T47D (cell line): ENCODE measurements at places on chromosomes 7 and 10.
A peak's percentile ranks its signal among the peaks of the same experiment; 100 is the strongest.

DNA sequence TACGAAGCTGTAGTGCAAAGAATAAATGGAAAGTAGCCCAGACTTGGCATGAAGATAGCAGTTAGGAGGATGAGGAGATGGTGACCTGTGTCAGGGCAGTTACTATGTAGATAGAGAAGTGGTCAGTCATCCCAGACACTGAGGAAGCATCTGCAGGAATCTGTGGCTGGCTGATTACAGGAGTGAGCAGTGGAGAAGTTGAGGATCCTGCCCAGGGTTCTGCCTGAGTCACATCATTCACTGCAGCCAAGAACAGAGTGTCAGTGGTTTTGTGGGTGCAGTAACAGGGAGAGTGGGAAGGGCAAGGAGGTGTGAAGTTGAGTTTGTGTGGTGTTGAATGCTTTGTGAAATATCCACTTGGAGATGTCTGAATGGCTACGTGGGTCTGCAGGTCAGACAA lies 676.4 kb upstream of the NRP1 start:
- no peak for DNase-seq

DNA sequence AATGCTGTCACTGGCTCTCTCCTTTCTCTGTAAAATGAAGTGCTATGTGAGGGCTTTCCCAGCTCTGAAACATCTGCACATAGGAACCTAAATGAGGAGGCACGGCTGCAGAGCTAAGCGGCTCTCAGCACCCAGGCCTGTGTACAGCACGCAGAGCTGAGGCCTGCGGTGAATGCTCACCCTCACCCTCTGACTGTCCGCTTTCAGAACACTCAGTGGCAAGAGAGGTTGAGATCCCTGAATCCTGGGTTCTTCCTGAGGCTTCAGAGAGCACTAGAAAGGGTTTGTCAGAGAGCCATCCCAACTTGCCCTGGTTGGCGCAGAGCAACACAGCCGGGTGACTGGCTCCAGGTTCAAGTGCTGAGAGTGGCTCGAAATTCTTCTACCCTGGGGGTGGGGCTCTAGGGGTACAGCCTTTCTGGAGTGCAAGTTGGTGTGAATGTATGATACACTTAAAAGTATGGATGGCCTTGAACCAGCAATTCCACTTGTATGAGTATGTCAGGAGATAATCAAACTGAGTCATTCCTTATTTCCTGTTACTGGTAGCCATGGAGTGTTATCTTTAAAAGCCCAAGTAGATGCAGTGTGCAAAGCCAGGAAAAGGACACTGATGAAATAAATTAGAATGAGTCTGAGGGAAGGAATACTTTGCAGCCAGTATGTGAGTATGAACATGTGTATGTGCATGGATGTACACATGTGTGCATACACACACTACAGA lies 1.7 kb upstream of the CCDC201 start:
- DNase-seq = no peak

- no peak for DNase-seq
These were observed 17.5 kb downstream of the AMZ1 start for GRCh38 chr7:2705371-2706096.

DNA sequence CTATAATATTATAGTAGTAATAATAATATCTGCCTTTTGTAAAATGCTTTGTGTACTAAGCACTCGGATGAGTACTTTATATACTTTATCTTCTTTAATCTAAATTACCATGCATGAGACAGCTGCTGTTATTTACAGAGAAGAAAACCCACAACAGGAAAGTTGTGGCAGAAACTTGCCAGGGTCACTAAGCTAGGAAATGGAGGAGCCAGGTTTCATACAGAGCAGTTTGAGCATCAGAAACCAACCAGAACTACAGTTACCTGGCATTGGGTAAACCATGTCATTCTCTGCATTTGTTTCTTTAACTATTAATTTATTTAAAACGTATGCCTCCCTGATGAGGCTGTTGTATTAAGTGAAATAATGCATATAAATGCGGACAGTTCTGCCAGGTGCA lies 129.9 kb downstream of the CSTF2T start:
- no peak for DNase-seq

DNA sequence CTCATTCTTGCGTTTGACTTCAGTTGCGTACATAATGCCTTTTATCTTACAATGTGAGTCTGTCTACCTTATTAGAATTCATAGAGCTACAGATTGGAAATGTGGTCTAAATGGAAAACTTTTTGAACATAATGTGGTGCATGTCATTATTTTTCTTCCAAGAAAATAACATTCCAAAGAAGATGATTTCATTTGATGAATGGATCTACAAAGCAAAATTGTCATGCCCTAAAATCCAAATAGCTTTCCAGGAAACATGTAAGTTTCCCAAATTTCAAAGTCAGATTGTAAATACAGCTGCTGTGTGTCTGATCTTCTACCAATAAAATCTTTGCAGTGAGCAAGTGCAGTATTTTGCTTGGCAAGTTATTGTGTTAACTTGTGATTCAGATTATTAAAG lies 101.8 kb upstream of the FZD8 start:
- DNase-seq = no peak

DNA sequence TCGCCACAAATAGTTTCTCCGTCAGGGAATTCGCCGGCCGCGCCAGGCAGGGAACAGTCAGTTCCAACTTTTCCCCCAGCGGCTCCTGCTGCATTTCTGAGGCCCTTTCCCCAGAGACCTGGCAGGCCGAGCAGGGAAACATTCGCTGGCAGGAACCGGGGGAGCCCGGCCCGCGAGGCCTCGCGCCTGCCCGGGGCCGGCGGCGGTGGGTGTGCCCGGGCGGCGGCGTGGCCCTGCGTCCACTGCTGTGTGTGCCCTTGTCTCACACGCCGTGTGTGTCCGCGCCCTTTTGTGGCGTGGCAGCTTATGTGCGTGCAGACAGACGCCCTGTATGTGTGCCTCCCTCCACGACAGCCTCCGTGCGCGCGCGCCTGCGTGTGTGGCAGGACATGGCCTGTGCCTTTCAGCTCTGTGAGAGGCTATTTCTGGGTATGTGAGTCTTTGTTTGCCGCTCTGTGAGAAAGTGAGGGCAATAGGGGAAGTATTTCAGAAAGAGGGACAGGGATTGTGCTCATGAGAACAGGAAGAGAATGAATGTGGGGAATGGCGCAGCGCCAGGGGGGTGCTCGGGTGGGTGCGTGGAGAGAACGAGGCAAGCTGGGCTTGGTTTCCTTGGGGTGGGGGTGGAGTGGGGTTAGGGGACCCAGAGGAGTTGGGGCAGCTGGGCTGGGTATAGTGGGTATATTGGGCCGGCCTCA lies 689 bp upstream of the SMARCD3 start:
- DNase-seq = peak; percentile 45

DNA sequence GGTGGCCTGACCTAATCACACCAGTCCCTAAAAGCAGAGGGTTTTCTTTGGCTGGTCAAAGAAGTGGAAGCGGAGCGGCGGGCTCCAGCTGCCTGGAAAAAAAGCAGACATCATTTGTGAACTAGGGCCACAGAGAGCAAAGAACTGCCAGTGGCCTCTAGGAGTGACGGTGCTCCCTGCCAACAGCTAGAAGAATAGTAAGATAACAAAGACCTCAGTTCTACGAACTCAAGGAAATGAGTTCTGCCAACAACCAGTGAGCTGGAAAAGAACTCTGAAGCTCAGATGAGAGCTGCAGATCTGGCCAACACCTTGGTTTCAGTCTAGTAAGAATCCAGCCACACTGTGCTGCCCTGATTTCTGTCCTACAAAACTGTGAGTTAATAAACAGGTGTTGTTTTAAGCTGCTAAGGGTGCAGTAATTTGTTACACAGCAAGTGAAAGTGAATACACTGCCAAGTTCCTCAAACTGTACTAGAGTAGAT lies 178.0 kb downstream of the SRPK2 start:
- no peak for DNase-seq

- no peak for DNase-seq
These were observed 21.7 kb downstream of the ADD3 start for GRCh38 chr10:110029450-110029849.

GRCh38 chr10:84214612-84215235 lies 10.6 kb downstream of the LRIT2 start:
- peak; percentile 73 for DNase-seq

- no peak for DNase-seq
These were observed 85.8 kb upstream of the CUX1 start for GRCh38 chr7:101731502-101732084.

DNA sequence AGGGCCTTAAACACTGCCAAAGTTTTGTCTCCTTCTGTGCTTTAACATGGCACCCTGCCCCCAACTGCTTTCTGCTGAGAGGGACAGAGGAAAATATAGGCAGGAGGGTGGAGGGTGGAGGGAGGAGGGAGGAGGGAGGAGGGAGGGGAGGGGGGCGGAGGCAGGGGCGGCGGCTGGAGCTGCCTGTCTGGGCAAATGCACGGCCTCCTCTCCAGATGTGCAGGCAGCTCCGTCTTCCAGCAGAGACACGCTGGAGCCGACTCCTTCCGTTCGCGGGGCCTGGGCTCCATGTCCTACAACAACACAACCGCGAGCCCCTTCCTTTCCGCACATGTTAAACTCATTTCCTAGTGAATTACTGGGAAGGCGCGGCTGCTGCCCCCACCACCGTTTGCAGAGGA lies 14.2 kb downstream of the EBF3 start:
- no peak for DNase-seq

DNA sequence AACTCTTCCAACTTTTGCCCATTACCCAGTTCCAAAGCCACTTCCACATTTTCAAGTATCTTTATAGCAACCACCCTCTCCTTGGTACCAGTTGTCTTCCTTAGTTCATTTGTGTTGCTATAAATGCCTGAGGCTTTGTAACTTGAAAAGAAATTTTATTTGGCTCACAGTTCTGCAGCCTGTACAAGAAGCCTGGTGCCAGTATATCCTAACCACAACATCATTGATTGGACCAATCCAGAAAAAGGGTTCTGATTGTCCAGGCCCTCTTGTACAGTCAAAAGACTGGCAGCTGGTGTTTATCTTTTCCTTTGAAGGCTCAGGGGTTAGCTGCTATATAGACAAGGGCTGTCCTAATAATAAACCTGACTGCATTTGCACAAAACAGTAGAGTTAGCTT lies 21.1 kb upstream of the ABCC2 start:
- no peak for DNase-seq

- no peak for DNase-seq
These were observed 97.4 kb downstream of the RAB18 start for GRCh38 chr10:27601503-27601902.

DNA sequence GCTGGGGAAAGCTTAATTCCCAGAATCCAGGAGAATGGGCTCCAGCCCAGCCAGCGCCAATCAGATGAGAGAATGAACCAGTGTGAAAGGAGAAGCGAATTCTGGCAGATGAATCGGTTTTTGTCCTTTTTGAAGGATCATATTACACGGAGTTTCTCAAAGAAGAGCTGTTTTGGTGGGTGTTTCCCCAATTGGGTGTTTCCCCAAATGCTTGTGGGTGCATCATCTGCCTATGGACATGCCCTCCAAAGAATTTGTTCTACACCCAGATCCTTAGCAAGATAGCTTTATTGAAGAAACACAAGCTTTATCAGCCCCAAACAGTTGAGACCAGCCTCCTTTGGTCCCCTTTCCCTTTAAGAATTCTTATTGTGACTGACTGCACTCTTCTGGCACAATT lies 186.5 kb upstream of the GPR26 start:
- DNase-seq = no peak

GRCh38 chr7:152683297-152683696 lies 7.4 kb upstream of the XRCC2 start:
- no peak for DNase-seq

DNA sequence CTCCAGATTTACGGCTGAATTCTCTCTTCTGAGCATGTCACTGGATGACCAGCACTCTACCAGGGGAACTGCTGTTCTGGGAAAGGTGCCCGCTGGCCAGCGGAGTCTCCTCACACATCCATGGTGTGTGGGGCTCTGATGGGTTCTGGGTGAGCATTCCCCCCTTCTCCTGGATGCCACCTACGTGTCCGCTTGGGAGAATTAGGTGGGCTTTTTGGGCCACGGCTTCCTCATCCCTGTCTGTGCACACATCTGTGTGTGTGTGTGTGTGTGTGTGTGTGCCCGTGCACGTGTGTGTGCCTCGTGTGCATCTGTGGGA lies 163.0 kb downstream of the DNAJB6 start:
- DNase-seq = no peak

- peak; percentile 51 for DNase-seq
These were observed 154.0 kb downstream of the SGMS1 start for GRCh38 chr10:50469778-50470193.

DNA sequence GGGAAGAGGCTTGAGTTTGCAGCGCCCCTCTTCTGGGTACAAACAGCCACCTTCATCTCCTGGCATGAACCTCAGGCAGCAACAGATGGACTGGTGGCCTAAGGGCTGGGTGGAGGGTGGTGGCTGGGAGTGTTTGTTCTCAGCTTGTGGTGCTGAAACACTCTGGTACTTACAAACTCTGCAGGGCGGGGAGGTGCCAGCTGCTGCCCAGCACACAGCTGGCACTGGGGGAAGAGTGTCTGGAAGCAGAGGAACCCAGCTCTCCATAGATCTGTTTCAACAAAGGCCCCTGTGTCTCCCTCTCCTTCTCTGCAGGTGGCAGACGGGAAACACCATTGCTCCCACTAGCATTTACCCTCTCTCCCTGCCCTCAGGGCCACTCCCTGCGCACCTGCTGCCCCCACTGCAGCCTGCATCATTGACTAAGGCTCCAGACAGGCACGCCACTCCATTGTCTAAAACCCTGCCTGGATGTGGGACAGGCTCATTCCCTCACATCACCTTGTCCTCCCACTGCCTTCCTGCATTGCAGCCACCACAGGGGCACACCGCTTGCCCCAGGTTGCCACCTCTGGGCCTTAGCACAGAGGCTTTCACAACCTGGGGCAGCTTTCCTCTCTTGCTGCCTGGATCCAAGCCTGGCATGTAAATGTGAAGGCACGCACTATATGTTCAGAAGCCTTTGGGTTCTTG lies 6.5 kb downstream of the ARHGAP22 start:
- DNase-seq = no peak

DNA sequence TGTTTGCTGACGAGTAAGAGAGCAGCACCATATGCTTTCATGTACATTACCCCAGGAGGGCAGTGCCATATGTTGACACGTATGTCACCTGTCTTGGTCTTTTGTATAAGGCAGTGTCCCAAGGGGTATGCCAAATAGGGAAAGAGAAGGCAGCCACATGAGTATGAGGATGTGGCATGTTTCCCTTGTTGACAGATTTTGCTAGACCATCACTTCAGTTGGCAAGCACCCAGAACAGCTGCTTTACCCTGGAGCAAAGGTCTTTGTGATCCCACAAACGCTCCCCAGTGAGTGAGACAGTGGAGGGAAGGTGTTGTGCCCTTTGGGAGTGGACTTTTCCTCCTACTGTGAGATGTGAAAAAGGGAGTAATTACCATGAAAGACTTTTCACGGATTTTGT lies 350.1 kb downstream of the ETV1 start:
- no peak for DNase-seq

DNA sequence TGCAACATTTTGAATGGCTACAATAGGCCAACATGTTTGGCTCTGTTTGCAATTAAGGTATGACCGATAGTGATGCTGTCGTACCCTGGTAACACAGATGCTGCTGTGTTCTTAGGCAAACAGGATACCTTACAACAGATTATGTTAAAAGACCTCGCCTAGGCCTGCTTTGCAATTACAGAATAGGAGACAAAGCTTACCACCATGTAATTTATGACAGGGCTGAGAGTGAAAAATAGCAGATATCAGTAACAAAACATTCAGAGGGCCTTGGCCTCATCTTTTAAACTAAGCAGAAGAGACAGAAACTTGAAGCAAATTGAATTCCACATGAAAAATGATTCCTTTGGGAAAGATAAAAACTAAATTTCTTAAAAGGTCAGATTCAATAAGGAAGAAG lies 29.4 kb upstream of the ABLIM1 start:
- no peak for DNase-seq

- DNase-seq = no peak
These were observed 128.8 kb downstream of the LHPP start for GRCh38 chr10:124590216-124591122.
